Putamen (tissue), 1 donor: ENCODE measurements at places on chromosomes 5 and 9.

GRCh38 chr5:7667216-7667767 is 183.6 kb downstream of the CFAP90 start:
- no peak for DNase-seq

DNA sequence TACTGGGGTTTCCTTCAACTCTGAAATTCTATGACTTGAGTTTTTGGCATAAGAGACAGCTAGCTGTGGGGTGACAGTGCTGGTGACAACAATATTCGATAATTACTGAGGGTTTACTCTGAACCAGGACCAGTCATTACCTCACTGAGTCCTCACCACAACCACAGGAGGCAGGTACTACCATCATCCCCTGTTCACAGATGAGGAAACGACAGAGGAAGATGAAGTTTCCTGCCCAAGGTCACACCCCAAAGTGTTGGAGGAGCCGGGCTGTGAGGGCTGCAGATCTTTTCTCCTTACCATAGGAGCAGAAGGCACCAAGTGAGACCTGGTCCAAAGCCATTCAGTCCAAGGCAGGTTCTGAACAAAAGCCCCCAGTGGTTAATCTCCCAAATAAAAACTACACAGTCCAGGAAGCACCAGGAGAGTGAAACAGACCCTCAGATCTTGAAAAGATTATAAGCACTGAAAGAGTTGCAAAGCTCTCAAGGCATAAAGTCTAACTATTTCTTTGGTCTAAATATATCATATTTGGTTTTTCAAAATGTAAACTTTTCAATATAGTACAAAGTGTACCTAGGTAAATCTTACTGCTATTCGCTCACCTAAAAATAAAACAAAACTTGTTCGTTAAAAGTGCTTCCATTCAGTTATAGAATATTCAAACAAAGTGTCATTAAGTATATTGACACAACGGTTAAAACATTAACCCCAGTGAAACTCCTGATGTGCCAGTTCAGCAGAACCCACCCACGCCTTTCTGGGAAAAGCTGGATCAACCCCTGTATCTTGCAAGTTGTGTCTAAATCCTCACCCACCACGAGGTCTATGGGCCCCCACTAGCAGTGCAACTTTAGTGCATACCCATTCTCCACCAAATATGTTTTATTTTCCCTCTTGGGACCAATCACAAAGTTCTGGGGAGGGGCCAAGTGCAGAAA is 82.6 kb upstream of the EQTN start:
- no peak for DNase-seq

GRCh38 chr5:167813389-167813788 is 478.1 kb upstream of the WWC1 start:
- DNase-seq = no peak

DNA sequence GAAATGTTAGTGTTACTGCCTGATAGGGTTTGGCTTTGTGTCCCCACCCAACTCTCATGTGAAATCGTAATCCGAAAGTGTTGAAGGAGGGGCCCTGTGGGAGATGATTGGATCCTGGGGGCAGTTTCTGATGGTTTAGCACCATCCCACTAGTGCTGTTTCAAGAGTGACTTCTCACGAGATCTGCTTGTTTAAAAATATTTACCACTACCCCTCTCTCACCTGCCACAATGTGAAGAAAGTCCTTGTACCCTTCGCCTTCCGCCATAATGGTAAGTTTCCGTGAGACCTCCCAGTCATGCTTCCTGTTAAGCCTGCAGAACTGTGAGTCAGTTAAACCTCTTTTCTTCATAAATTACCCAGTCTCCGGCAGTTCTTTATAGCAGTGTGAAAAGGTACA is 2.6 kb upstream of the RFX3 start:
- no peak for DNase-seq

GRCh38 chr5:138536665-138537315 is 6.2 kb downstream of the ETF1 start:
- no peak for DNase-seq

DNA sequence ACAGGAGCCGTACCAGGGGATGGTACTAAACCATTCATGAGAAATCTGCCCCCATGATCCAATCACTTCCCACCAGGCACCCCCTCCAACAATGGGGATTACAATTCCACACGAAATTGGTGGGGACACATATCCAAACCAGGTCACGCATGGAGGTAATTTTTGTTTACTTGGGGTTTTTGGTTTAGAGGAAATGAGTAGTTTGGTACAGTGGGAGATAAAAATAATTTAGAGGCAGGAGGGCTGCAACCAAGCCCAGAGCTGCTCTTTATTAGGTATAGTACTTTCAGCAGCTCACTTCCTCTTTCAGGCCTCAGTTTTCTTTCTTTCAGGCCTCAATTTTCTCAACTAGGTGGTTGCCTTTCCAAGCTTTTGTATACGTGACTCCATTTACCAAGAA is 23.2 kb downstream of the PRUNE2 start:
- DNase-seq = no peak

DNA sequence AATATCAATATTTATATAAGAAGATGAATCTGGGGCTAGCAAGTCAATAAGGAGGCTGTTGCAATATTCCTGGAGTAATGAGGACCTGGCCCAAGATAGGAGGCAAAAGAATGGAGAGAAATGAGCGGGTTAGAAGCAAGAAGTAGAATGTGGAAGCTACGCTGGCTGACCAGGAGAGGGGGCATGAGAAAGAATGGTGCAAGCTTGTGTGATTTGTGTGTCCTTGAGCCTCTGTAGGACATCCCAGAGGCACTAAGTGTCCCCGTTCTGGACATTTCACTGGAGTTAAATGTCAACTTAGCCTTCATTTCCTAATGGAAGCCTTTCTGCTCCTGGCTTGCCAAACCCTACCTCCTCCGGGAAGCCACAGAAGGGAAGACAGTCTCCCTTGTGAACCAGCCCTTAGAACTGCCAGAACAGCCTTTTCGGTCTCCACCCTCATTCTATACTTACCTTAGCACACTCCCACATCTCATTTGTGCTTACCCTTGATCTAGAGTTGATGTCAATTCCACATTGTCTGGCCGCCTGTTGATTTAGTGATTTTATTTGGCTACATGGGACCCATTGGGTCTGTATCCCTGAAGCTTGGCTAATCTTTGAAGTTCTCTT is 6.7 kb upstream of the PDE6A start:
- DNase-seq = no peak

GRCh38 chr5:42807722-42808447 is 3.8 kb downstream of the SELENOP start:
- peak; percentile 42 for DNase-seq

GRCh38 chr9:128276008-128276573 is at the start of gene SWI5:
Gene SWI5, plus strand, starts transcription at chr9:128276276.
- peak; percentile 98 for DNase-seq

- no peak for DNase-seq
Measured at GRCh38 chr9:128399861-128400260, 20.8 kb upstream of the CERCAM start.
